ENCODE measurements at places on chromosomes 11 and 22.

GRCh38 chr22:49532869-49533802, 294.5 kb downstream of the BRD1 start:
- no peak for DNase-seq

- DNase-seq = no peak
Measured at GRCh38 chr22:36884349-36885158, 23.7 kb downstream of the NCF4 start.

DNA sequence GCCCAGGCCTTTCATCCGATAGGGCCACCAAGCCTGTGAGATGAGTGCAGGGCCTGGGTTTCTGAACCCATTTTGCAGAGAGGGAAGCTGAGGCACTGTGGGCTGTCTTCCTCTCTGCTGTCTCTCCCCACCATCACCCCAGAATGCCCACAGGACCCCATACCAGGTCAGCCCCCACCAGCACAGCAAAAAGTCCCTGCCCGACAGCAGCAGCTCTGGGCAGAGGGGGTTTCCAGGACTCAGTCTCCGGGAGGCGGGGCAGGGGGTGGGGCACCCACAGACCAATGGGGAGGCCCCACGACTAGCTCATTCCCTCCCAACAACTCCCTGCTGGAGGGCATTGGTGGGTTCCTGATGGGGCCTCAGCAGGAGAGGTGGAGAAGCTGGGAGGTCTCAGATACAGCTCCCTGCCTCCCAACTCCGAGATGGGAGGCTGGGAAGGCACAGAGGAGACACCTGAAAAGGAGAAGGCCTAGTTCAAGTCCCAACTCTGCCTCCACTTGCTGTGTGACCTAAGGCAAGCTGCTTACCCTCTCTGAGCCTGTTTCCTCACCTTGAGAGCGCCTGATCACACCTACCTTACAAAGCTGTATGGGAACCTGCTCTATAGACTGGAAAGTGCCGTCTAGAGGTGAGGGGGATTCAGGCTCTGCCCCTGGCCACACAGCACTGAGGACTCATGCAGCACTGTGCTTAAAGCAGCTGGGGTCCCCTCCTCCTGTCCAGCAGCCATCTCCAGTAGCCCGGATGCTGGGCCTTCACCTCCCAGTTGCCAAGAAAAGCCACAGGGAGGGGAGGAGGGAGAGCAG, 3.5 kb downstream of the CBX7 start:
- DNase-seq = peak; percentile 57

GRCh38 chr11:132540581-132540980, 991.7 kb downstream of the OPCML start:
- DNase-seq = no peak

DNA sequence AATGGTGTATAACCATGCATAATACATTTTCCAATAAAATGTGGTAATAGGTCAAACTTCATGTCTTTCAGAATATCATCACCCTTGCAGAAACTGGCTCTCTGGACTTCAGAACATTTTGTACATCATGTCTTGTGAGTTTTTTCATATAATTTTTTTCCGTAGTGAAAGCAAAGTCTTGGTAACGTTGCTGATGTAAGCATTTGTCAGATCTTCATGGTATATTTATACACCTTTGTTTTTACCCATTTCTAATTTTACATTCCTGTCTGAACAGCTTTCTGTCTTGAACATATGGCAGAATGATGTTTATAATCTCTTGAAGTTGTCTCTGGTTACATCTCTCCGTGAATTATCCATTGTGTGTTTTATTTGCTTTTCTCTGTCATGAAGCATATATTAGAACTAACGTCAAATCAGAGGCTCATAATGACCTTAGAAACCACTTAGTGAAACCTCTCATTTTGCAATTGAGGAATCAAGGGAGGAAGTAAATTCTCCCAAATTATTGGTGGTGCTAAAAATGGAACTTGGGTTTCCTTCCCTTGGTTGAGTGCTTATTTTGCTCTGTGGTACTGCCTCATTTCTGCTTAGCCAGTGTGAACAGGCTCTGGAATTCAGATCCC, 37.4 kb downstream of the CSRP3 start:
- DNase-seq = no peak
